ENCODE measurements at places on chromosomes 6 and 20. TPM values are rescaled to one million over a fixed set of nuclear protein-coding genes. Genes with fewer than 3 reads are reported as not detected.
A peak's percentile ranks its signal among the peaks of the same experiment; 100 is the strongest.

GRCh38 chr6:144897441-144897921 is 612.3 kb downstream of the UTRN start:
- no peak for DNase-seq

SAPCD1 gene
- 0.86 TPM for total RNA-seq

DNA sequence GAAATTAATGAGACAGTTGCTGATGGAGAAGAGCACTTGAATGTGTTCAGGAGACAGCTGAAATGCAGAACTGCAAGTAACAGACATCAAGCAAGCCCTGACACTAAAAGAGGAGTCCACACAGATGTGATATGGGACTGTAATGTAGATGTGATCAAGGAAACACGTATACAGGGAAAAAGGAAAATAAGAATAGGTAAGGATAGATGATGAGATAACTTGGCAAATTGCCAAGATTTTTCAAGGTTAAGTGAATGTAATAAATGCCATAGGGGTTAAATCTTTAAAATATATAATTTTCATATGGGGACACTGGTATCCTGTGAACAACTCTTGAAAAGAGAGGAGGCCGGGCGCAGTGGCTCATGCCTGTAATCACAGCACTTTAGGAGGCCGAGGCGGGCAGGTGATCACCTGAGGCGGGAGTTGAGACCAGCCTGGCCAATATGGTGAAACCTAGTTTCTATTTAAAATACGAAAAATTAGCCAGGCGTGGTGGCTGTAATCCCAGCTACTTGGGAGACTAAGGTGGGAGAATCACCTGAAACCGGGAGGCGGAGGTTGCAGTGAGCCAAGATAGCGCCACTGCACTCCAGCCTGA is 7.2 kb upstream of the SNX14 start:
- no peak for DNase-seq

MTHFD1L gene
- total RNA-seq: 5.3 TPM

PSMB1 gene
- total RNA-seq: 150 TPM

DNA sequence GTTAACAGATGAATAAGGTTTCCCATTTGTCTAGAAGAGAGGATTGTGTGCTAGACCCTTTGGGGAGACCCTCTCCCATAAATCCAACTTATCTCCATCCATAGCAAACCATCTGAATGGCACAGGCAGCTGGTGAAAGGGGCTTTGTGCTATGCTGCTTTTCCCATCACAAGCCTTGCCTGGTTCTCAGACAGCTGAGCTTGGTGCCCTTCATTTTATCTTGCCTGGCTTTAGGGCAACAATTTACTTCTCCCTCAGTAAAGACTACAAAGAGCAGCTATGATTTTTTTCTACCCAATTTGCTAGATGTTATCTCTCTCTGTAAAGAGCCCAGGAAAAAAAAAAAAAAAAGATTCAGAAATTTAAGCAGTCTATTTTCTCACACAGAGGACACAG is 117.0 kb upstream of the COL21A1 start:
- DNase-seq: no peak

PRICKLE4 gene
- 1.7 TPM for total RNA-seq

GRCh38 chr6:74167511-74167910 is 471.5 kb downstream of the CD109 start:
- DNase-seq: no peak

BPIFA1 gene
- not detected for total RNA-seq

DNA sequence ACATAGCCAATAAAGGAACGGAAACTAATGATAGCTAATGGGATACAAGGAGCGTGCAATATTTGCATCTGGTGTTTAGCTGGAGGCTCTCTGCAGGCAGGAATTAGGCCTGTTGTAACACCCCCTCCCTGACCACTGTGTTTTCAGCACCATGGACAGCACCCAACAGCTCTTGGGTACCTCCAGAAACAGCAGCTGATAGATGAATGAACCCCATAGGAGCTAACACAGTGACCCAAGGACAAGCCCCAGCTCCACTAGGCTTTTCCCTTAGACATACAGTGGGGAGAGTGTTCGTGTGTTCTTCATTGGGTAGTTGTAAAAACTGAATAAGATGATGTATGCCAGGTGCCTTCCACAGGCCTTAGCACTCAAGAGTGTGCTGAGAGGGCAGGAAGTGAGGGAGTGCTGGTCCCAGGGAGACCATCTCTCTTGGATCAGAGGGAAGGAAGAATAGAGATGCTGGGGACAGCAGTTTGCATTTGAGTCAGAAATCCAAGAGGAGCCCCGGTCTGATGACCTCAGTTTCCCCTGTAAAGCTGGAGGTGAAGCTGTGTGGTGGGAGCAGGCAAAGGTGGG is 161.3 kb downstream of the PHACTR3 start:
- DNase-seq: no peak

MYO6 gene
- 7.0 TPM for total RNA-seq

SIRT5 gene
- 36.4 TPM for total RNA-seq

DNA sequence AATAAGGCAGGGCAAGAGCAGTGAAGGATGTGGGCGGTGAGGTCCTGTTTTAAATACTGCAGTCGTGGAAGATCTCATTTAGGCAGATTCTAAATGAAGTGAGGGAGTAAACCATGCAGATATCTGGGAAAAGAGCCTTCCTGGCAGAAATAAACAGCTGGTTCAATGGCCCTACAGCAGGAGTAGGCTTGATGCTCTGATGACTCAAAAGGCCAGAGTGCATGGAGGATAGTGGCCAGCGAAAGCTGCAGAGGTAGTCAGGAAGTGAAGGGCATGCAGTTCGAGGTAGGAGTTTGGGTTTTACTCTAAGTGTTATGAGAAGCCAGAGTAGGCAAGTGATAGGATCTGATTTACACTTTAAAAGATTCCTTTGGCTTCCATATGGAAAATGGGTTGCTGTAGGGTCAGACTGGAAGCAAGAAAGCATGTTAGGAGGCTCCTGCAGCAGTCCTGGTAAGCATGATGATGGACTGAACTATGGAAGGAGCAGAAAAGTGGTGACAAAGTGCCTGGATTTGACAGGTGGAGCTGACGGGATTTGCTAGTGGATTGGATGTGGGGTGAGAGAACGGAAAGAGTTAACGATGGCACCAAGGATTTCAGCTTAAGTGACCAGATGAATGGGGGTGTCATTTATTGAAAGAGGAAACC is 150.0 kb downstream of the GJA10 start:
- no peak for DNase-seq

- no peak for DNase-seq
Measured at GRCh38 chr20:13526551-13526950, 112.2 kb downstream of the TASP1 start.

DNA sequence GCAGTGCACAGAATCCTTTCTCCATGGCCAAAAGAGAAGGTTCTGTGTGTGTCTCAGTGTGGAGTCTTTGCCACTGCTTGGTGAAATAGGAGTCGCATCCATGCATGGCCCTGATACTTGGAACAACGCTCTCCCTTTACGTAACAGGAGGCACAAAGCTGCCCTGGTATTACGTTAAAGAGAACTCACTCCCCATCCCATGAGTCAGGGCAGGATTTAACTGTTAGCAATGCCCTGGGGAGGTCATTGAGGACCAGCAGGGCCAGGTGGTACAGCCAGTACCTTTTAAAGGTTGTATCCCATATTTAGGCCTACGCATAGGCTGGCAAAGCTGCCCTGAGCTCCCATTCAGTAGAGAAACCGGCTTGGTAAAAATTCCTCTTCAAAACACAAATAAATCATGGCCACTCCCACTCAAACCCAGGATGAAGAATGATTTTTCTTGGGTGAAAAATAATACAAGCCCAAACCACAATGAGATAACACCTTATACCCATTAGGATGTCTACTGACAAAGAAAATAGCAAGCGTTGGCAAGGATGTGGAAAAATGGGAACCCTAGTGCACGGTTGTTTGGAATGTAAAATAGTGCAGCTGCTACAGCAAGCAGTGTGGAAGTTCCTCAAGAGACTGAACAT is 37.1 kb downstream of the MYLK4 start:
- no peak for DNase-seq

- DNase-seq: no peak
Measured at GRCh38 chr20:48850977-48851299, 23.1 kb upstream of the PREX1 start.

DNA sequence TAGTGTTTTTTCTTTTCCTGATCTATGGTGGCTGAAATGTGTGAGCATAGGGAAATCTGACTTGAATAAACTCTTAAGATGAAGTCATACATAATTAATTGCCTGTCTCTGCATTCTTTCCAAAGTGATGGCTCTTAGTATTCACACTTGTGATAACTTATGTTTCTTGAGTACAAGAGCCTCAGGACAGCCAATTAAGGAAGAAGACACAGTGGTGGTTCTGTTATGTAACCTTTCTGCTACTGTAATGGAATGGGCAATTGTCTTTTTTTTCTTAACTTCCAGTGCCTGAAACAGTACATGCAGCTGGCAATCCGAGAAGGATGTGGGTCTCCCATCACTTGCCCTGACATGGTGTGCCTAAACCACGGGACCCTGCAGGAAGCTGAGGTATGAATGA is 40.1 kb downstream of the RNF144B start:
- no peak for DNase-seq

SLC35A1 gene
- total RNA-seq: 10.9 TPM

DNA sequence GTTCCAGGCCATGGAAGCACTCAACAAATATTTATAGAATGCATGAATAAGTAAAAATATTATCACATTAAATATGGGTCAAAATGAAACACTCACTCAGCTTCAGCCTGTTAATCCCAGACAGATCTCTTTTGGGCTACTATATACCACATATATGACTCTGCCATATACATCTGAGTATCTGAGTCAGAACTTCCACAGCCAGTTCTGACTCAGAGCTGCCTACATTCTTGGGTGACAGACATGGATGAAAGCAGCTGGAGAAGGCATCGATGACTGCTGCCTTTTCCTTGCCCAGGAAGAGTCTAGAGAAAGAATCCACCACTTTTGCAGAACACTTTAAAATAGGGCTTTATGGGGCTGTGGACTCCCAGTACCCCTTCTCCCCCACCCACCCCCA is 11.5 kb upstream of the PDYN start:
- no peak for DNase-seq

GRCh38 chr6:1346101-1346500 is 34.2 kb downstream of the FOXQ1 start:
- DNase-seq: no peak

- DNase-seq: no peak
Measured at GRCh38 chr6:9173229-9173628, 737.9 kb upstream of the SLC35B3 start.

SMIM13 gene
- total RNA-seq: 12.6 TPM

MYL9 gene
- 2,307 TPM for total RNA-seq

- DNase-seq: no peak
Measured at GRCh38 chr6:155186052-155186658, 77.7 kb upstream of the CLDN20 start.

MYB gene
- 0.24 TPM for total RNA-seq

DNA sequence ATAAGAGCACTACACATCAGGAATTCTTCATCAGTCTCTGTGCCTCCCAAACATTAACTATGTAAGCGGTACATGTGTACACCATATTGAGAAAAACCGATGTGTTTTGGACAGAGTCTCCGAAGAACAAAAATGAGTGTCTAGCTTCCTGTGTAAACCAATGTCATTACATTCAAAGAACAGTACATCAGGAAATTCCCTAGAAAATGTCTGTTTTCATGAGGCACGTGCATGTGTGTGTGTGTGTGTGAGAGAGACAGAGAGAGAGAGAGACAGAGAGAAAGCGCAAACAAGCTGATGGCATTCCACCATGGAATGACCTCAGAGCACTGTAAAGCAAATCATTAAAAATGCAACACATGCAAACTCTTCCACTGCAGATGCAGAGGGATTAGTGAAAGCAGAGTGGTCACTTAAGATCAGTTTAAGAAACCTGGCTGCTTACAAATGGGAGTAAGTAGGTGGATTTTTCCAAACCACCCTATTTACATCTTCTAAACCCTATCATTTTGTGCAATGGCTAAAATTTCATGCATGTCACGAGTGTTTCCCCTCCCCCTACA is 133.9 kb downstream of the HIVEP2 start:
- DNase-seq: no peak

DEFB113 gene
- not detected for total RNA-seq

RPS6KA2 gene
- total RNA-seq: 103 TPM

- peak; percentile 76 for DNase-seq
Measured at GRCh38 chr6:306641-307061, 14.4 kb downstream of the DUSP22 start.

GRCh38 chr20:54284928-54285704 is 77.2 kb downstream of the PFDN4 start:
- no peak for DNase-seq

- DNase-seq: no peak
Measured at GRCh38 chr20:60107621-60108390, 149.6 kb downstream of the CDH26 start.

VGLL2 gene
- total RNA-seq: 38.1 TPM

DNA sequence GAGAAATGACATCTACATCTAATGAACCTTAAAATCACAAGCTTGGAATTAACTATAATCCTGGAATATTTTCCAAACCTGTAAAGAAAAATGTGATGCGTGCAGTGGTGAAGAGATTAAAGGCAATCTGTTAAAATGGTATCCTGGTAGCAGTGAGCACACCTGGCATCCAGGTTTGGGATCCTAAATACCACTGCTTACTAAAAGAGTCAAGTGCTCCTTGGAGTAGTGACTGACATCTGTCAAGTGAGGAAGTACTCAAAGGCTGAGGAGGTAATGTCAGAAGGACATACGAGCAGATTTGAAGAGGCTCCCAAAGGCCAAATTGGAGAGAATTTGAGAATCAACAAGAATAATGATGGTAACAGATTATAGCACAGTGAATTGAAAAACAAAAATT is 32.8 kb downstream of the PCMT1 start:
- no peak for DNase-seq

- no peak for DNase-seq
Measured at GRCh38 chr6:124536157-124536841, 425.9 kb upstream of the RNF217 start.

DNA sequence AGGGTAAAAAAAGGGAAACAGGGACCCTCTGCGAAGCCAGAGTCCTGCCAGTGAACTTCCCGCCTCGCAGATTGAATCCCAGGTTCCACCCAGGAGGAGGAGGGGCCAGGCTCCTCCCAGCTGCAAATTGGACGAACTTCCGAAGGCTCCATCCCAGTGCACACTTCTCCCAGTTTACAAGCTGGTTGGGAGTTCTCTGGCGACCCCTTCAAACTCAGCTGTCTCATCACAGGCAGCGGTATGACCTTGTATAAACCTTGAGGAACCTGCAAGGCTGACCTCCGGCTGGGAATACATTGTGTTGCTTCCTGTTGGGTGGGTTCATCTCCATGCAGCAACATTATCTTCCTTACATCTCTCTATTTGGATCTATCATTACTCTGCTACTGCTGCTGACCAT is 962.7 kb downstream of the GRIK2 start:
- DNase-seq: peak; percentile 43

PLTP gene
- 37.1 TPM for total RNA-seq

- DNase-seq: no peak
Measured at GRCh38 chr6:25050356-25050755, 114.6 kb upstream of the RIPOR2 start.

CRNKL1 gene
- 18.5 TPM for total RNA-seq

DNA sequence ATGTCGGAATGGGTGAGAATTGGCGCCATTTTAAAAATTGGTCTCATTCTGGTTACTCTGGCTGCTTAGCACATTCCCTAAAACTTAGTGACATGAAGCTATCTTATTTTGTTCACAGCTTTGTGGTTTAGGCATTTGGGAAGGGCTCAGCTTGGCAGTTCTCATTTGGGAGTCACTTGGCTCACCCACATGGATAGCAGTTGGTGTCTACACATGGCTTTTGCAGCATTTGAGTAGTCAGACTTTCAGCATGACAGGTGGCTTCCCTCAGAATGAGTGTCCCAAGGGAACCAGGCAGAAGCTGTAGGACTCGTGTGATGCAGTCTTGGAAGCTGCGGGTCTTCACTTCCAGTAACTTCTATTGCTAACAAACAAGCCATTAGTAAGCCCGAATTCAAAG is 64.6 kb downstream of the UST start:
- no peak for DNase-seq

ZSCAN16 gene
- 1.9 TPM for total RNA-seq

Measured in cardiac septum (tissue), 1 donor.